Stimulated activated CD8-positive, alpha-beta memory T cell treated with anti-CD3 and anti-CD28 coated beads, Interleukin-2, amount 100 ng/mL, for 48 hours (primary cell): ENCODE measurements at places on chromosomes 7 and 10.

- no peak for DNase-seq
Observed at GRCh38 chr10:37813763-37814162, 43.6 kb downstream of the ZNF248 start.

DNA sequence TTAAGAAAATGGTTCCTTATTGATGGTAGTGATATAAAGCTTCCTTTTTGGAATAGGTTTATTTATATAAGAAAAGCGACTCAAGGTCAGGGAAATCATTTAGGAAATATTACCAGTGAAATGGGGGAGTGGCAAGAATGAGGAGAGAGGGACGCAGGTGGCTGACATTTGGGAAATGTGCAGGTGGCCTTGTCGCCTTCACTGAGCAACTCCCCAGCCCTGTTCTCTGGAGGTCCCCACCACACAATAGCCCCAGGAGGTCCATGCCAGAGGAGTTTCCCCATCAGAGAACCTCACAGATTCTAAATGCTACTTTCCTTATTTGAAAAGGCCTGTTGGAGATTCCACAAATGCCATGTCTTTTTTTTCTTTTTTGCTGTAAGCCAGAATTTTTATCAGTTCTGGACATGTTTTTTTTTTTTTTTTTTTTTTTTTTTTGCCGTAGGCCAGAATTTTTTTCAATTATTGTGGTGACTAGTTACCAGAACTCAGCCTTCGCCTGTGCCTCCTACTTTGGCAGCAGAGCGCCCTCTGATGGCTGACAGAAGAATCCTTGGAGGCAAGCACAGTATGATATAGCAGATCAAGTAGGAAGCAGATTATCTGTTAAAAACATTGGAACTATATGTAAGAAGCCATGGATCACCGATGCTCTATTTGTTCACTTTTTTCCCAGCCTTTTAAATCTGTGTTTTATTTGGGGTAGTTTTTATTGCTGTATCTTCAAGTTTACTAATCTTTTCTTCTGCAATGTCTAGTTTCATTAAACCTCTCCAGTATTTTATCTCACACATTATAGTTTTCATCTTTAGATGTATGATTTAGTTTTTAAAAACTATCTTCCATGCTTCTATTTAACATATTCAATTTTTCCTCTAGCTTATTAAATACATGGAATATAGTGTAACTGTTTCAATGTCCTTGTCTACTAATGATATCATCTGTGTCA, 18.6 kb downstream of the OPALIN start:
- DNase-seq = peak; percentile 31

DNA sequence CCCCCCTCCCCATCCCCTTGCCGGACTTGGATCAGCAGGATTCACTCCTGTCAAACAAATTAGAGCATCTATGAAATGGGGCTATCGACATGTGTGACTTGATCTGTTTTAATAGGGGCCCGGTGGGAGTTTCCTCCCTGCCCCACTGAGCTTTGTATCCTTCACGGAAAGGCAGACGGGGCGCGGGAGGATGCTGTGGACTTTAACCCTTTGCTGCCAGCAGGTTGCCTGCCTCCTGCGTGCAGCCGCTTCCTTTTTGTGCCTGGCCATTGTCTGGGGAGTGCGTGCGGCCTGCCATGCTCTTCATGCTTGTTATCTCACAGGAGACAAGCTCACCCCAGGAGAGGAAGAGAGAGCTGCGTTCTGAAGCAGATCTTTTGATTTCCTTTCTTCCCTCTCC, 512.8 kb upstream of the GALNT17 start:
- no peak for DNase-seq

- no peak for DNase-seq
Observed at GRCh38 chr10:103720964-103721335, 134.4 kb downstream of the SH3PXD2A start.

DNA sequence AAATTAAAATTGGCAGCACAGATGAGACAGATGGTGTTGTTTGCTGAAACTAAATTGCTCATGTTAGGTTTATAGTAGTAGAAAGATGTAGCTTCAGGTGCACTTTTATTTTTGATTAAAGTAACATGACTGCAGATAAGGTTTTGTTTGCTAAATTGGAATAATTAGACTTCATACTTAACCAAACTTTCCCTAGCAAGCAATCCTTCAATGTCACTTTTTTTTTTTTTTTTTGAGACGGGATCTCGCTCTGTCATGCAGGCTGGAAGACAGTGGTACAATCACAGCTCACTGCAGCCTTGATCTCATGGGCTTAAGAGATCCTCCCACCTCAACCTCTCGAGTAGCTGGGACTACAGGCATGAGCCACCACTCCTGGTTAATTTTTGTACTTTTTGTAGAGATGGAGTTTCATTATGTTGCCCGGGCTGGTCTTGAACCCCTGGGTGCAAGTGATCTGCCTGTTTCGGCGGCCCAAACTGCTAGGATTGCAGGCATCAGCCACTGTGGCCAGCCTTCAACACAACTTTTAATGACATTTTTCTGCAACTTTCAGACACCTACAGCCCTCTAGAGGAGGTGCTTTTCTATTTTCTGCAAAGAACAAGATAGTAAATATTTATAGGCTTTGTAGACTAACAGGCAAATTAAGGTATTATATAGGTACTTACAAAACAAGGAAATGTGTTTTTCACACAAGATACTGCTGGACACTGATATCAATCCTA, 84.8 kb upstream of the CCNY start:
- DNase-seq = no peak

DNA sequence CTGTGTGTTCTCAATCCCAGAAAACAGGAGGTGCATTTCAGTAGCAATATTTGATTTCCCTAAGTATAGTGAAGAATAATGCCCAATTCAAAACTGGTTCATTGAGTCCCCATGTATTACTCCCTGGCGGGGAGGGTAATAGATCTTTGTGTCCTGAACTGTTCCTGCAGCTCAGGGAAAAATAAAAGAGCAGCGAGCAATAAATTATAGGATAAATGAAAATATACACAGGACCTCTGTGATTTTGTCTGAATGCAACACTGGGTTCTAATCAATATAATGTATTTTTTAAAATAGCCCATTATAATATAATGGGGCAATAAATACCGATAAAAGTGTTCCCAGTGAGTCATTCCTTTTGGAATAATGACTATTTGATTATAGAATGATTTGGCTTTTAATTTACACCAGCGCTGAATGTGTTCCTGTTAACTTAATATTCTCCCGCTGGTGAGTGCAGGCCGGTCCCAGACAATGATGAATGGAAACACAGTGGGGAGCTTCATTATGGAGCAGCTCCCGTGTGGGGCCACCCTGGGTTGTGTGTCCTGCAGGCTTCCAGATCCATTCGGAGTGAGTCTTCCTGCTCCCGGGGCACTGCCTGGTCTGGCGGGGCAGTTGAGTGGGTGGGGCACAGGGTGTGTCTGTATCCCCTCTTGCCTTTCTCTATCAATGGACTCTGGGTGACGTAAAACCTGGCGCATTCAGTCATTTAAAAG, 263.1 kb downstream of the ACTR3B start:
- DNase-seq = no peak

DNA sequence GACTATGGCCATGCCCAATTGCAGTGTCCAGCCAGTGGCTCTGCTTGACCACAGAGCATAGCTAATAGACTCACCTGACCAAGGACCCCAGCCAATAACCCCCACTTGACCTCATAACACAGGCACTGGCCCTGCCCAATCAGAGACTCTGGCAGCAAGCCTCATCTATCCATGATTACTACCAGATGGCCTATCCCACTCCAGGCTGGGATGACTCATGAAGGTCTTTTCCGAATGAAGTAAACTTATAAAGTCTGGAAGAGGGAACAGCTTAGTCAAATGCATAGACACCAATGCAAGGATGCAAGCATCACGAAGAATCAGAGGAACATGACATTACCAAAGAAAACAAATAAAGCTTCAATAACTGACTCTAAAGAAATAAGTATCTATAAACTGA, 141.4 kb downstream of the TMEM168 start:
- no peak for DNase-seq

DNA sequence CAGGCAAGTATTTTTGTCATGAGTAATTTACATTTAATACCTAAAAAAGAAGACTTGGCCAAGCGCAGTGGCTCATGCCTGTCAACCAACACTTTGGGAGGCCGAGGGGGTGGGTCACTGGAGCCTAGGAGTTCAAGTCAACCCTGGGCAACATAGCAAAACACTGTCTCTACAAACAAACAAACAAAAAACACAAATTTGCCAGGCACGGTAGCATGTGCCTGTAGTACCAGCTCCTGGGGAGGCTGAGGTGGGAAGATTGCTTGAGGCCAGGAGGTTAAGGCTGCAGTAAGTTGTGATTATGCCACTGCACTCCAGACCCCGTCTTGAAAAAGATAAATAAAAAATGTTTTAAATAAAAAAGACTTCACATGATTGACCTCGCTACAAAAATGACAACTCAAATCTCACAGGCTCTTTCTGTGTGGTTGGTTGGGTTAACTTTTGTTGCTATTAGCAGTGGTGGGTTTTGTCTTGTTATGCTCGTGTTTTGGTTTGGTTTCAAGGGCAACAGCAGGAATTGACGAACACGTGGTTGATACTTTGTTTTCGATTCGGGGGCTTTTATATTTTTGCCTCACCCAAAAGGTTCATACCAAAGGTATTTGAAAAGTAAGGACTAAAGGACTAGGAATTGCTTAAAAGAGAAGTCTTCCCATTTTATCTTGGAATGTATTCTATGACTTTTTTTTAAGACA, 227.2 kb upstream of the MKLN1 start:
- DNase-seq = no peak

GRCh38 chr10:14555807-14556206, 218.9 kb downstream of the FAM107B start:
- DNase-seq = no peak
